ENCODE measurements at places on chromosomes 7 and 10. TPM values are rescaled to one million over a fixed set of nuclear protein-coding genes. Genes with fewer than 3 reads are reported as not detected.

Gene GPRIN2
- polyA plus RNA-seq: 12.3 TPM

Gene NFE2L3
- polyA plus RNA-seq: 1.7 TPM

Gene KDM7A
- polyA plus RNA-seq: 4.5 TPM

DNA sequence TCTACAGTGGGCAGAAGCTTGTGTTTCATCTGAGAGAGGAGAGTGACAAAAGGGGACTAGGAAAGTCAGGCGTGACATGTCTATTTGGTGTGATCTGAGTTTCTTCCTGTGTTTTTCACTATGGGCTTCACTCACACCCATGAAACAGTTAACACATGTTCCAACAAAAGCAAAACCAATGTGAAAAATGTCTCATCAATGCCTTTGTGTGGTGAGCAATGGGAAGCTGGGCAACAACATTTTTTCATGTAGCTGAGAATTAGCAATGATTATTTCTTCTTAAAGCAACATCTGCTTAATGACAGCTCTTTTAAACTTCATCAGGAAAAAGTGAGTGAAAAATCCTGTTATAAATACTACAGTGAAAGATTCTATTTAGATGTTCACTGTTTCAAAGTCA lies 76.2 kb downstream of the NXPH1 start:
- no peak for DNase-seq

Gene TRIM8
- polyA plus RNA-seq: 53.2 TPM

GRCh38 chr10:58266826-58267712 lies 625 bp downstream of the IPMK start:
- DNase-seq: peak; percentile 53

- no peak for DNase-seq
Measured at GRCh38 chr10:50316695-50317648, 65.7 kb upstream of the ASAH2 start.

GRCh38 chr7:12705878-12706277 lies 18.4 kb downstream of the ARL4A start:
- DNase-seq: no peak

Gene CYP2C18
- 0.11 TPM for polyA plus RNA-seq

- DNase-seq: peak; percentile 89
Measured at GRCh38 chr7:101077303-101078086, 7.8 kb upstream of the TRIM56 start.

Gene EDRF1
- polyA plus RNA-seq: 24.2 TPM

GRCh38 chr10:132247943-132248342 lies 59.8 kb downstream of the STK32C start:
- no peak for DNase-seq

Gene ABCA13
- 0.33 TPM for polyA plus RNA-seq

GRCh38 chr10:123303581-123304337 lies 149.6 kb downstream of the BUB3 start:
- no peak for DNase-seq

Gene GJD4
- polyA plus RNA-seq: not detected

Gene SVOPL
- 0.12 TPM for polyA plus RNA-seq

- no peak for DNase-seq
Measured at GRCh38 chr10:18424200-18424599, 227.2 kb downstream of the NSUN6 start.

Gene CLIP2
- polyA plus RNA-seq: 30.6 TPM

Gene ITPRID1
- polyA plus RNA-seq: 0.02 TPM

DNA sequence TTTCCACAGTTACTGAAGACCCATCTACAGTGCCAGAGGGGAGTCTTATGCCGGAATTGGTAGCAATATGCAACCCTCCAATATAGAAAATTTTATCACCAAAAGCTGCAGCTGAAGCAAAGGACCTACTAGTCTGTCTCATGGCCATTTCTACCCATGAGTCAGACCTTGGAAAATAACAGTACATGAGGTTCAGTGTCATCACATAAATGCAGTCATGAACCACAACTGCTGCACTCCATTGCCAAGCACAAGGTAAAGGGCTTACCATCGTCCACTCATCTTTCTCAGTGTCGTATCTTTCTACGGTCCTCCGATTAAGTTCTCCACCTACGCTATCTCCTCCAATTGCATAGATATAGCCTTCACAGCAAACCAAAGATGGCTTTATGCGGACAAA lies 21.8 kb downstream of the KBTBD2 start:
- DNase-seq: no peak

Gene GARIN1A
- polyA plus RNA-seq: 3.1 TPM

- peak; percentile 26 for DNase-seq
Measured at GRCh38 chr7:95478272-95479037, 7.3 kb upstream of the ASB4 start.

GRCh38 chr7:2411815-2412586 lies 8.6 kb downstream of the CHST12 start:
- DNase-seq: no peak

GRCh38 chr10:131061216-131061615 lies 250.3 kb downstream of the TCERG1L start:
- no peak for DNase-seq

GRCh38 chr7:40755438-40755837 lies 620.6 kb downstream of the SUGCT start:
- no peak for DNase-seq

DNA sequence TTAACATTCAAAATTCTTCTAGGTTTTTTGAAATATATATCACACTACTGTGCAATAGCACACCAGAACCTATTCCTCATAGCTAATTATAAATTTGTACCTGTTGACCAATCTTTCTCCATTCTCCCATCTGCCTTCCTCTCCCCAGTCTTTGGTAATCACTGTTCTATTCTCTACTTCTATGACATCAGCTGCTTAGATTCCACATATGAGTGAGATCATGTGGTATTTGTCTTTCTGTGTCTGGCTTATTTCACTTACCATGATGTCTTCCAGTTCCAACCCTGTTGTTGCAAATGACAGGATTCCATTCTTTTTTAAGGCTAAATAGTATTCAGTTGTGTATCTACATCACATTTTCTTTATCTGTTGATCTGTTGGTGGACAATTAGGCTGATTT lies 54.4 kb upstream of the CCDC6 start:
- no peak for DNase-seq

Gene COL17A1
- 0.42 TPM for polyA plus RNA-seq

DNA sequence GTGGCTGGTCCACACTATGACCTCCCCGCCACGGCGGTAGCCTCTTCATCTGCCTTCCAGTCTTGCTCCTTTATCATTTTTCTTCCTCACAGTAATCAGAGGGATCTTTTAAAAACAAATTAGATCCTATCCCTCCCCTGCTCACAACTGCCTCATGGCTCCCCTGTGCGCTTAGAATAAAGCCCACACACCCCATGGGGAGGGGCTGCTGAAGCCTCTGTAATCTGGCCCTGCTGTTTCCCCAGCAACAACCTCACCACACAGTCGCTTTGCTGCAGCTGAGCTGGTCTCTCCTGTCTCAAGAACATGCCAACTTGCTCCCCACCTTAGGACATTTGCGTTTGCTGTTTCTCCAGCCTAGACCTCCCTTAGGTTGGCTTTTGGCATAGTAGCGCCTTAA lies 41.0 kb downstream of the SP8 start:
- no peak for DNase-seq

Gene SDK1
- polyA plus RNA-seq: 10.8 TPM

Gene NODAL
- not detected for polyA plus RNA-seq

GRCh38 chr10:126087796-126088505 lies 191.6 kb downstream of the FANK1 start:
- no peak for DNase-seq

DNA sequence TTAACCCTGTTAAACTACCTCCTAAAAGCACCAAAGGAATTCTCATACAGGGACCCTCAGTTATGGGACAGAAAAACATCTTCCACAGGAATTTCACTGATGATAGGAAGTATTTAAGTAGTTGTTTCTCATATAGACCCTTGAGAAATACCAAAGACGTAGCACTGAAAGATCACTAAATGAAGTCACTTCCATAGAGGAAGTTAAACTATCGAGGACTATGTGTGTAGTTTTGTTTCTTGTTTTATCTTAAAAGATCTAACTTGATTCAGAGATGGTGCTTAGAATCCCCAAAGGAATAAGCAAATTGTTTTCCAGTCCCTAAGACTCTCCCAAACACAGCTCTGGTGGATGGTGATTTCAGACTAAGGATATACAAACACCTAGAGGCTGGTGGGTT lies 94.8 kb upstream of the AFAP1L2 start:
- no peak for DNase-seq

- DNase-seq: no peak
Measured at GRCh38 chr7:48365010-48365409, 193.8 kb downstream of the ABCA13 start.

DNA sequence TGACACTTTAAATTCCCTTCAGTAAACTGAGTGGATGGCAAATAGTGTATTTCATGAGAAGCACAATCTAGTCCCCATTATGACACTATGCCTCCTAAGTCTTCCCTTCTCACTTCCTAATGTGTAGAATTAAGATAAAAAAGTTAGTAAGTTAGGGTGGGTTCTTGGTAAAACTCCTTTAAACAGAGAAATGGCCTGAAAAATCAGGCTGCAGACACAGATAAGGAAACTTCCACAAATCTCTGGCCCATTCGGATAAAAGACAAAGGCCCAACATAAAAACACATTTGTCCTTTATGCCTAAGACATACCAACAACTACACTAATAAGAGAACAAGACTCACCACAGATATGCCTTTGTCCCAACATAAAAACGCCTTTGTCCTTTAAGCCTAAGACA lies 21.5 kb downstream of the AKR1C8 start:
- DNase-seq: no peak

DNA sequence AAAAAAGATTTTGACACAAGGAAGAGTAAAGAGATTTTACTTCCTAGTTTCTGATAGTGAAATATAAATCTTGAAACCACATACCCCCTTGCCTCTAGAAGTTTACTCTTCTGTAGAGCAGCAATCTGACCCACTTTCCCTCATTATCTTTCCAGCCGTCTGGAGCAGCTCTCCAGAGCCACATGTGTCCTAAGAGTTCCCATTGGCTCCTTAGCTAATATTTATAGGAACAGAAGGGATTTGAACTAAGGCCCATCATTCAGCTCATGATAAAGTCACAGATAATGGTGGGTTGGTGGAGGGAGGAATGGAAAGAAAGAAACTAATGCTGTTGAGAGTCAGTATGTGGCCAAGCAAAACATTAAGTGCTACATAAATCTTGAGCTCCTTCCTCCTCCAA lies 121.8 kb downstream of the INHBA start:
- no peak for DNase-seq

DNA sequence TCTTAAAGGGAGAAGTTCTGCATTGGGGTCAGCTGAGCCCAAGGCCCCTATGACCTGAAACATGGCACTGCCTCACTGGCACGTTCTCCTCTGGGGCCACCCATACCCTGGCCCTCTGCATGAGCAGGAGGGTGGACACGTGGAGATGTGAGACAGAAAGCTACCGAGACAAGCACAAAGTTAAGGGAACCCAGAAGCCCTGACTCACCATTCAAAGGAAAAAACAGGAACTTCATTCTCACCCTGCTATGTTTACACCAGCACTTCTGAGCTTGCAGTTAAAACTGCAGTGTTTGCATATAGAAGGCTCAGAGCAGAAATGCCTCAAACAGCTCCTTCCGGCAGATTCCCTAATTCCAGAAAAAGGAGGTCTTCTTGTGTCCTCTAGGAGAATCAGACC lies 41.7 kb downstream of the DENND11 start:
- no peak for DNase-seq

Gene EGFR
- polyA plus RNA-seq: 5.5 TPM

Measured in pancreas (tissue), 10 donors.